ENCODE measurements at places on chromosomes 5 and 9.

GRCh38 chr9:133119103-133119845 lies 1.8 kb downstream of the RALGDS start:
- DNase-seq = peak; percentile 90

GRCh38 chr9:110599468-110599867 lies 19.9 kb upstream of the SVEP1 start:
- no peak for DNase-seq

- no peak for DNase-seq
These were observed 177.8 kb downstream of the MCTP1 start for GRCh38 chr5:95107138-95107537.

GRCh38 chr5:6457592-6457991 lies 8.9 kb downstream of the UBE2QL1 start:
- DNase-seq = no peak

DNA sequence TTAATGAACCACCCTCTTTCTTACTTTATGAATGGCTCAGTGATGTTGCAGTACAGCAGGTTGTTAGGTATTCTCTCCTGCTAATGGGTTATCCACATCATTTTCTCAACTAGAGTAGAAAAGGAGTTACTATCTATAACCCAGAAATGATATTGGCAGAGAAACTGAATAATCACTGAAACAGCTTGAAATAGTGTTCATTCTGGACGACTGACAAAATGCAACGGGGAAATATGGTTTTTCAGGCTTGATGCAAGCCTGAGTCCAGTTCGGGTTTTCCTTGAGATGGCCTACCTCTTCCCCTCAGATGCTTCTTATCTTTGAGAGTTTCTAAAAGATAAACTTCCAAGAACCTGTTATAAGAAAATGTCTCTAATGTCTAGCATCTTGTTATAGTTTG lies 187.3 kb downstream of the RAB3C start:
- peak; percentile 11 for DNase-seq

- peak; percentile 18 for DNase-seq
These were observed 819 bp downstream of the LSM11 start for GRCh38 chr5:157744051-157745011.

Measured in Ammon's horn (tissue), 1 donor.